ENCODE measurements at places on chromosomes 1 and 21.

DNA sequence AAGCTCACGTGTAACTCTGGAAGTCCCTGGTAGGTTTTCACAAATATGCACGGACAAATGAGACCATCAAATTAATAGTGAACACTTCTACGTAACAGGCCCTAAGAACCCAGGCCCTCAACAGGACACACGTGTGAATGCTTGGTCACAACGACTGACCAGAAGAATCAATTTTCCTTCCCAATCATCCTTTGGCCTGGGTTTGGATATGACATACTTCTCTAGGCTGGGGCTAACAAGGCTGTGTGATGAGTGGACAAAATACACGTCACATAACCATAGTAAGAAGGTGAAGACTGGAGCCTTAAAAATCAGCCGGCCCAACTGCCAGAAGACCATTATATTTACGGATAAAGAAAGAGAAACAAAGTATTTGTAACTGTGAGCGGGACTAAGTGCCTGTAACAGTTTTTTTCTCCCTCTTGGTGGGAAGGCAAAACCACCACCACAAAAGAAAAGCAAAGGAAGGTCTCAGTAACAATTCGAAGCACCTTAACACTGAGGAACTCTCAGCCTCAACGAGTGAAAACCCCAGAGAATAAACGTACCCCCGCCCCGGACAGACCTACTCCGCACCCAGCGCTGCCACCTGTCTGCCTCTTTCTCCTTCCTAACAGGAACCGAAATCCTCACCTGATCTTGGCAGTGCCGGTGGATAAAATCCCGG is 450 bp downstream of the SDE2 start:
- peak; percentile 29 for DNase-seq

DNA sequence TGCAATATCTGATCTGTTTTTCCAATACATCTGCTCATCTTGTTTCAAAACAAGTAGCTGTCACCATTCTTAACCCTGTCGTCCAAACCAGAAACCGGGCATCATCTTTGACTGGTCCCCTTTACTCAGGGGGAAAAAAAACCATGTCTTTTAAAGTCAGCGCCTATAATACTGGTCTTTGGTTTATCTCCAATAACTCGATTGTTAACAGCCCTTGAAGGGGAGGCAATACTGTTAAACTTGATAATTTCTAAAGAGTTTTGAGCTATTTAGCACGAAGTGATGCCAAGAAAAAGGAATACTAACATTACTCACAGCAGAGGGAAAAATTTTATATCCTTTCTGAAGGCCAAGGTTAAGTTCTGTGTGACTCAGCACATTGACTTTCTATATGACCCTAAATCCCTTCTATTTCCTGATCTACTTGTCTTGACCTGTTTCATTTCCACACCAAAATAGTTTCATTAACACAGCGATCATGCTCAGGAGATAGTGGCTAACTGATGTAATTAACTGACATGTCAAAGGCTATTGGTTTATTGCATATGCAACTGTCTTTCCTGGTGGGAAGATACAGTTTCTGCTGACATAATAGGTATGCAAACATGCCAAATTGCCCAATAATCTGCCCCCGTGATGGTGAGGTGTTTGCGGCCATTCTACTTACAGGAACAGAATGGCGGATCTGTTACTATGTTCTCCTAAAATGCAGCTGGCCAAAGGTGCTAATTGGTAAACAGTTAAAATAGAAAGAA is 59.1 kb downstream of the NFIA start:
- DNase-seq: peak; percentile 47

DNA sequence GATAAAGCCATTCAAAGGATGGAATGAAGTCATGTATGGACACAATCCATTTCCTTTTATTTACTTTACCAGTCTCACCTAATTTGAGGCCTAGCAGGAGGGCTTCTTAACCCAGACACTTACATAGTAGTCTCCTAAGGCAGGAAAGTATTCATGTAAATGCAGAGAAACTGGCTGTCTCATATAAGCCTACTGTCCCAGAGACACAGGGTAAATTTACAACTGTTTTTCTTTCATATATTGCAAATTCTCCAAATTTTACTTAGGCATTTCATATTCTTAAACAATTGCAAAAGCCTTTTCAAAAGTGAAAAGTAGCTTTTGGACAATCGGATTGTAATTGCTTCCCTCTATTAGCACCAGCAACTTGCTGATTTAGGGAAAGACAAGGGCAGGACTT is 29.9 kb downstream of the SPAG17 start:
- no peak for DNase-seq

DNA sequence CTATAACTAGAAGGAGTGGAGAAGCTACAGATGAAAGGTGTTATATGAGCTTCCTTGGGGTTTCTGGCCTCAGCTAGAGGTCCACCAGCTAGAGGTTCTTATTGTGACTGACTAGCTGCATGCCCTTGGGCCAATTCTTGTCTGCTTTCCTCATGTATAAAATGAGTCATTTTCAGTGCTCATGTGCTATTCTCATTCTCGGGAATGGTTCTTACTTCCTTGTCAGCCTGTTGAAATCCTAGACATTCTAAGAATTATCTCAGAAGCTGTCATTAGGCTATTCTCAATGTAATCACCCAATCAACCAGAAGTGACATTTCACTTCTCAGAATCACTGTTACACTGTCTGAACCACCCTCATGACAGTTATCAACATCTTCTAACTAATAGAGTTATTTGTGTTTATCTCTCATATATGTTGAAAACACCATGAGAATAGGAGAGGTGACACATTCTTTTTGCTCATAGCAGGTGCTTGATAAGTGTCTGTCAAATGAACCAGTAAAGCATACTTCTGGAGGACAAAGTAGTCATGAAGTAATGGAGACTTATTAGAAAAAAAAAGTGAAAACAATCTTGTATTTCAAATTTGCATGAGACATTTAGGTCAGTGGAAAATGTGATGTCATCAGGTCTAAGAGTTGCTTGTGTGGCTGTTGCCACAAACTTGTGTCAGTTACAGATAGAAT is 122.8 kb upstream of the IVNS1ABP start:
- peak; percentile 64 for DNase-seq

GRCh38 chr1:150273311-150273710 is 721 bp downstream of the C1orf54 start:
- DNase-seq: peak; percentile 15

DNA sequence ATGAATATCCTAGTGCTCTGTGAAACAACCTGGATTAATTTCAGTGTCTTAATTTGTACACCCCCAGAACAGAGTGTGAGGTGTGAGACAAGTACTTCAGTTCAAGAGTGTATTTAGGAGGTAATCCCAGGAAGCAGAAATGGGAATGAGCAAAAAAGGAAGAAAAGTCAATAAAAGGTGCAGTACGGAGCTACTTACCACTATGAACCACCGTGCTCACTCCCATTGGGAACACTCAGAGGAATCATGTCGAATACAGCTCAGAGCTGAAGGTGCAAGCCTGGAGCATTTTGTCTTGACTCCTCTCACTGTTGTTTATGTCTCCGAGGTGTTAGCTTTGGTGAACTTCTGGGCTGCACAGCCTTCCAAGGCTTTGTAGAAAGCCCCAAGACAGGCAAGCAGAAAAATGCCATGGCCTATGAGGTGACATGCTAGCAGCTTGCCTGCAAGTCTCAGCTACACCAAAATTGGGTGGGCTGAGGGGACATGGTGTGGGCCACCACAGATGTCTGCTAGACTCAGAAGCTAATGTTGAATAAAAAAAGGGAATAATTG is 7.4 kb upstream of the SVBP start:
- no peak for DNase-seq

Data from astrocyte of the spinal cord (primary cell).